ENCODE measurements at places on chromosomes 6 and 20. TPM values are rescaled to one million over a fixed set of nuclear protein-coding genes. Genes with fewer than 3 reads are reported as not detected.

- no peak overlapping the region for H3K27ac ChIP-seq
- H3K27me3 ChIP-seq, result no peaks in the 10 kb centered on the region
- no peak overlapping the region for H3K4me3 ChIP-seq
- no peaks in the 10 kb centered on the region for H3K4me1 ChIP-seq
- DNase-seq, result no peak
- H3K36me3 ChIP-seq, result no peaks in the 10 kb centered on the region
Measured at GRCh38 chr6:12944001-12944400, 227.4 kb downstream of the PHACTR1 start.

DNA sequence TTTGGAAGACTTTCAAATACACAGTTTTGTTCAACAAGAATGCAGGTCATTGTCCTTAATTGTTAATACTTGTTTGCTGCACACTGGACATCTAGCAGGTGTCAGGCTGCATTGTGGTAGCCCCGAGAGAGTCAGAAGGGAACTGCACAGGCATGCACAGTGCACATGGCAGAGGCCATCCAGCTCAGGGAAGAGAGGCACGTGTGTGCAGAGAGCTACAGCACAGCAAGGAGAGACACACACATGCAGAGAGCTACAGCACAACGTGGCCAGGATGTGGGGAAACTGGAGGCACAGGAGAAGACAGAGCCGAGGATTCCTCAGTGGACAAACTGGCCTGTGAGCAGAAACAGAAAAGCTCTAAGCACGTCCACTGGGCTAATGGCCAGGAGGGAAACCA is 272.0 kb downstream of the SMOC2 start:
- H3K27me3 ChIP-seq, result no peaks in the 10 kb centered on the region
- H3K4me1 ChIP-seq, result no peaks in the 10 kb centered on the region
- no peaks in the 10 kb centered on the region for H3K36me3 ChIP-seq

DNA sequence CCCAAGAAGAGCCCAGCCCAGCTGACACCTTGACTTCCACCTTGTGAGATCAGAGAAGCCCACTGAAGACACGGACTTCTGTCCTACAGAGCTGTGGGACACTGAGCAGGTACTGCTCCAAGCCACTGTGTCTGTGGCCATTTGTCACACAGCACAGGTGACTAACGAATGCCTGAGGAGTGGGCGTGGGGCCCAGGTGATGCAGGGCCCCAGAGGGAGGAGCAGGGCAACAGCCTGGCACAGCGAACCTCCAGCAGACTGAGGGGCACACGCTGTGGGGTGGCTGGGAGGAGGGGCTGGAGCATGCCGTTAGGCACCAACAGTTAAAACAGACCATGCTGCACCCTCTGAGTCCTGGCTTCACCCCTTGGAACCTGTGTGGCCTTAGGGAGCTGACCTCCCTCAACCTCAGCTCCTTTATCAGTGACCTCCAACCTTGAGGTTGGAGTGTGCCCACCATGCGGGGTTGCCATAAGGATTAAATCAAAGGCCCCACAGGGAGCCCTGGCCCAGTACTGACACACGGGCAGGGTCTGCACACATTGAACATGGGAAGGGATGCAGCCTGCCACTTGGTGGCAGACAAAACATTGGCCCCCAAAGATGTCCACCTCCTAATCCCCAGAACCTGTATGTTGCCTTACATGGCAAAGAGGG is 119.9 kb upstream of the CST7 start:
- no peak overlapping the region for H3K27ac ChIP-seq
- no peaks in the 10 kb centered on the region for H3K36me3 ChIP-seq
- H3K4me3 ChIP-seq, result no peak overlapping the region
- DNase-seq, result no peak
- no peaks in the 10 kb centered on the region for H3K4me1 ChIP-seq

- no peaks in the 10 kb centered on the region for H3K4me1 ChIP-seq
- H3K27ac ChIP-seq, result no peak overlapping the region
- DNase-seq, result no peak
- no peaks in the 10 kb centered on the region for H3K36me3 ChIP-seq
Measured at GRCh38 chr6:119929121-119929520, 579.6 kb upstream of the MAN1A1 start.

DNA sequence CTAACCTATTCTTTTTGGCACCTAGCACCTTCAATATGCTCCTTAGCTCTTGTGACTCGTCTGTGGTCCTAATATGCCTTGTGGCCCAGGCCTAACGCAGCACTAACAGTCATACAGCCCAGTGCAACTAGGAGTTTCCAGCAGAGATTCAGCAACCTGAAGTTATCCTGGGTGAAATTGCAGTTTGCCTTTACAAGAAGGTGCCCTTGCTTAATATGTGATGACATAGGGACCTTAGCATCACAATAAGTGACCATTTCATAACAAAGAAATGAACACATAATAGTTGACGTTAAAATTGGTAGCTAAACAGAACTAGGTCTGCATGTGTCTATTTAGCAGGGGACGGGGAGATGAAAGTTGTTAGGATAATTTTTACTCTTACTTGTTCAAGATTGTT is 10.1 kb downstream of the FIG4 start:
- no peak for DNase-seq
- no peak overlapping the region for H3K4me3 ChIP-seq
- H3K4me1 ChIP-seq, result no peaks in the 10 kb centered on the region
- H3K36me3 ChIP-seq, result no peaks in the 10 kb centered on the region
- no peaks in the 10 kb centered on the region for H3K27me3 ChIP-seq
- H3K27ac ChIP-seq, result no peak overlapping the region

DNA sequence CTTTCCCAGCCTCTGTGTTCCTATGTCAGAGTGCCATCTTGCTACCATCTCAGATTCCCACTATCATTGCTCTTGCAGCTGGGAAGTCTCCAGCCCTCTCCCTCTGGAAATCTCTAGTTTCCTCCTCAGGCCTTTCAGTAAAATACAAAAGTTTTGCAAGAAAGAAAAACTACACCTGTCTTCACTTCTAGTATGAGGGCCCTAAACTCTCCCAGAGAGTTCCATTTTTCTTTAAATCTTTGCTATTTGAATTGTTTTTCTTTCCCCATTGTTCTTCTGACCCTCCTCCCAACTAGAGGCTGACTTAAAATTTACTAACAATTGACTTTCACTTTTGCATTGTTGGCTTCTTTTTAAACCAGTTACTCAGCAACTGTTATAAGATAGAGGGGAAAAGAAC is 62.8 kb downstream of the LY86 start:
- DNase-seq, result no peak
- H3K4me1 ChIP-seq, result peaks cover 32% of the 10 kb centered on the region
- no peak overlapping the region for H3K4me3 ChIP-seq
- H3K27ac ChIP-seq, result no peak overlapping the region

DNA sequence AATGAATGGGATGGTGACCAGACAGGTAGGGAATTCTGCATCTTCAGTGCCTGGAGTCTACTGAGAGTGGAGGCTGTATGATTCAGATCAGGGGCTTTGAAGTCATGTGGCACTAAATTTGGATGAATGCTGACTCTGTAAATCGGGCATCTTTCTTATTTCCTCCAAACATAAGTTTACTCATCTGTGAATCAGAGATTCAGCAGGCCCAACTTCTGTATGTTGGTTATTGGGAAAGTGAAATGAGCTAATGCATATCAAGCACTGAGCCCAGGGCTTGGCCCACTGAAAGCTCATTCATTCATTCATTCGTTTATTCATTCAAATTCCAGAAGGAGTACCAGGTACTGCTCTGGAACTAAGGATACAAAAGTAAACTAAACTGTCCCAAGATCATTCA is 192.3 kb upstream of the RIN2 start:
- no peak overlapping the region for H3K4me3 ChIP-seq
- H3K27me3 ChIP-seq, result no peaks in the 10 kb centered on the region
- H3K36me3 ChIP-seq, result no peaks in the 10 kb centered on the region
- no peak overlapping the region for H3K27ac ChIP-seq
- no peaks in the 10 kb centered on the region for H3K4me1 ChIP-seq

DNA sequence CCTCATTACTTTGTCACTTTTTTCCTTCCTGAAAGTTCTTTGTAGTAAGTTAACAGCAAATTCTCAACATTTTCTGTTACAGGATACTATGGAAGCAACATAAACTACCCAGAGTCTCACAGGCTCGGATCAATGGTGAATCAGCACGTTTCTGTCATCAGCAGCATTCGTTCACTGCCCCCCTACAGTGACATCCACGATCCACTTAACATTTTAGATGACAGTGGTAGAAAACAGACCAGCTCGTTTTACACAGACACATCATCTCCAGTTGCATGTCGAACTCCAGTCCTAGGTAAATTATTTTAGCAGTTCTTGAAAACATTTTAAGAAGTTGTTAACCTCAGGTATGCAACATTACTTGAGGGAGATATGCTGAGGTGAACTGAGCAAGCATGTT is 51.6 kb downstream of the RFX6 start:
- H3K27me3 ChIP-seq, result no peaks in the 10 kb centered on the region
- no peak overlapping the region for H3K4me3 ChIP-seq
- H3K4me1 ChIP-seq, result no peaks in the 10 kb centered on the region
- no peak overlapping the region for H3K27ac ChIP-seq
- H3K36me3 ChIP-seq, result no peaks in the 10 kb centered on the region

- no peak overlapping the region for H3K27ac ChIP-seq
- no peak overlapping the region for H3K4me3 ChIP-seq
- DNase-seq, result no peak
- no peaks in the 10 kb centered on the region for H3K27me3 ChIP-seq
Measured at GRCh38 chr6:13553646-13554045, 20.8 kb upstream of the SIRT5 start.

GRCh38 chr20:41011551-41012067 is 17.0 kb upstream of the TOP1 start:
- no peaks in the 10 kb centered on the region for H3K36me3 ChIP-seq
- no peak for DNase-seq
- peaks cover 12% of the 10 kb centered on the region for H3K4me1 ChIP-seq
- H3K27ac ChIP-seq, result no peak overlapping the region
- no peaks in the 10 kb centered on the region for H3K27me3 ChIP-seq
- no peak overlapping the region for H3K4me3 ChIP-seq

DNA sequence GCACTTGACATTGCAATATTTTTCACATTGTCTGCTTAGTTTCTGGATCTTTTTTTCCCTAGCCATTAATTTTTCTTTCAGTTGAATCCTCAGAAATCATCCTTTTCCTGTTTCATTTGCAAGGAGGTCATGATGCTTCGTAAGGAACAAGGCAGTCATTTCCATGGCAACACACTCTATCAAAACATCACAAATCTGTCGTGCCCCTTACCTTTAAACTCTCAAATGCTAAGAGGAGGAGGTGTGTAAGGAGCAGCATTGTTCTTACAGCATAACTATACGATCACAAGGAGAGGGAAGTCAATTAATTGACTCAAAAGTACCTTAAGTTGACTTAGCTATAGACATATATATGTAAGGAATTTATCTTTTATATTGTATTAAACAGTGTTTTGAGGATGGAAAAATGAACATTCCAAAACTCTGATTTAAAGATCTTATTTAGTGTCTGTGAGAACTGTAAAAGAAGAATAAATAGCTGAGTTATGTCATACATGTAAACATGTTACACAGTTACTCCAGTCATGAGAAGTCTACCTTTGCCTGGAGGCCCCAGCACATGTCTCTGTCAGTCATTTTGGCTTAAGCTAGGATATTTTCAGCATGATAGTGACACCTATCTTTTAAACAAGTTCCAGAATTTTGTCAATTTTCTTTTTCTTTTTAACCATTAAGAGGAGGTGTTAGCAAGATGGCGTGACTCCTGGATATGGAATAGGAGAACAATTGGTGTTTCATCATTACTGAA is 41.6 kb downstream of the CDKAL1 start:
- H3K4me1 ChIP-seq, result no peaks in the 10 kb centered on the region
- peaks cover 6% of the 10 kb centered on the region for H3K36me3 ChIP-seq
- no peak overlapping the region for H3K4me3 ChIP-seq
- no peaks in the 10 kb centered on the region for H3K27me3 ChIP-seq
- no peak overlapping the region for H3K27ac ChIP-seq
- DNase-seq, result no peak

DNA sequence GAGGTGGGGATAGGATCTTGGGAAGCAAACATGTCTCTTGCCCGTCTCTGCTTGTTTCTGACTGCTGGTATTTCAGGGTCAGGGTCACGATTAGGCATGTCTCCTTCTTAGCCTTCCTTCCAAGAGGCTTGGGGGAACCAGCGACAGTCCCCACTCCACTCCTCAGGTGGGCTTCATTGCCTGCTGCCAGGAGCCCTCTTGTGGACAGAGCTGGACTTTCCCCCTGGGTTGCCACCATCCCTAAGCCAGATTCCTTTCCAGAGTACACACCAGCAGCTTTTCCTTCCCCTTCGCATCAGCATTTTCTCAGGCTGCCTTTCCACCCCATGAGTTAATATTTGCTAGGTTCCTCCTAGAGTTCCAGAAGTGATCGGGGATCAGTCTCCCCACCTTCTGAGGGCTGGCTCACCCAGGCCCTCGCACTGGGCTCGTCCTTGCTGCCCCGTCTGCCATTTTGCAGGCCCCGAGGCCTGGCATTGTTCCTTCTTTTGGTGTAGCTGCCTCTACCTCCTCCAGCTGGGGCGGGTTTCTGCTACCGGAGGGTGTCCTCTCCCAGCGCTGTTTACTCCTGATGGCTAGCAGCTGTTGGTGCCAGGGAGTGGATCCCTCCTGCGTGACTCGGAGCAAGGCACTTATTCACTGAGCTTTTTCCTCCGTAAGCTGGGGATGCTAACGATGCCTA is 8.8 kb upstream of the C20orf144 start:
- no peaks in the 10 kb centered on the region for H3K27me3 ChIP-seq
- H3K4me3 ChIP-seq, result no peak overlapping the region
- no peaks in the 10 kb centered on the region for H3K36me3 ChIP-seq
- no peaks in the 10 kb centered on the region for H3K4me1 ChIP-seq
- DNase-seq, result no peak

Gene KCNK5
- 28.4 TPM for total RNA-seq

Gene CRISP3
- total RNA-seq, result not detected

Gene C6orf132
- total RNA-seq, result 0.15 TPM

Gene ZSCAN12
- 4.3 TPM for total RNA-seq

Gene GRIK2
- total RNA-seq, result not detected
